ENCODE measurements at places on chromosomes 2 and 18.

- DNase-seq, result no peak
Measured at GRCh38 chr2:61380056-61380881, 90.6 kb downstream of the USP34 start.

- DNase-seq, result no peak
Measured at GRCh38 chr2:120208381-120209353, 14.5 kb downstream of the TMEM185B start.

DNA sequence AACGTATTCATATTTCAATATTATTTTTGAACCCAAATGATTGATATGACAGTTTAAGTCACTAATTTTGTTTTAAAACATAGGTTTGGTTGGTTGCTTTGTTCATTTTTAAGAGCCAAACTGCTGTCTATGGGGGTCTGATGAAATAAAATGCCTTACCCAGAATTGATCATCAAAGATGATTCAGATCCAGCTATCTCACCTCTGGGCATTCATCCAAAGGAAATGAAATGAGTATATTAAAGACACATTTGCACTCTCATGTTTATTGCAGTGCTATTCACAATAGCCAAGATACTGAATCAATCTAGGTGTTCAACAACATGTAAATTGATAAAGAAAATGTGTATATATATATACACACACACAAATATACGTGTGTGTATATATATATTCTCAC, 326.9 kb upstream of the GULP1 start:
- no peak for DNase-seq

DNA sequence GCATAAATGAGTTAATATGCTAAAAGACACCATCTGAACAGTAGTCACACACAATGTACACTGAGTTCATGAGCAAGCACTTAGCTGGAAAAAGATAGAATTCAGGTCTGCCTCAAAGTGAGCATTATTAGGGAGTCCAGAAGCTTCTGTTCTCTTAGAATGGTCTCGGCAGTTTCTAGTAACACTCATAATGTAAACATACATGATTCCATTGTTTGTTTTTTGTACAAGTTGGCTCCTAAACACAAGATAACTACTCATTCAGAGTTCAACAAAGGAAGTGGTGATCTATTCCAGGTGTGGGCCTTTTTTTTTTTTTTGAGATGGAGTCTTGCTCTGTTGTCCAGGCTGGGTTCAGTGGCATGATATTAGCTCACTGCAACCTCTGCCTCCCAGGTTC, 66.2 kb downstream of the ESCO1 start:
- DNase-seq, result no peak

DNA sequence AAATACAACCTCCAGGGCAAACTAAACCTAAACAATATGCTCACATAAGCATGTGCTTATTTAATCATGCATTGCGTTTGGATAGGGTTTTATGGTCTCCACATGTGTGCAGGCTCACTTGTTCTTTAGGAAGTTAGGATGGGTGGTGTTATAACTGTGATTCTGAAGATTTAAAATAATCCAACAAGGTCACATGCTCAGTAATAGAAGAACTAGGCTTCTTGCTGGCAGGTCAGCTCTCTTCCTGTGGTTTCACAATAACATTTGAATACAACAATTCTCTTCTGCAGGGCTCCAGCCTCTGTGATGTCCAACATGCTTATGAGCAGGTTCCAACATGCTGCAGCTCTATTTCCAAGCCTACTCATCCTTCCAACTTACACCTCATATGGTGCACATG, 84.0 kb downstream of the MYL12B start:
- no peak for DNase-seq

- DNase-seq, result no peak
Measured at GRCh38 chr2:237042101-237042500, 43.6 kb upstream of the COPS8 start.

DNA sequence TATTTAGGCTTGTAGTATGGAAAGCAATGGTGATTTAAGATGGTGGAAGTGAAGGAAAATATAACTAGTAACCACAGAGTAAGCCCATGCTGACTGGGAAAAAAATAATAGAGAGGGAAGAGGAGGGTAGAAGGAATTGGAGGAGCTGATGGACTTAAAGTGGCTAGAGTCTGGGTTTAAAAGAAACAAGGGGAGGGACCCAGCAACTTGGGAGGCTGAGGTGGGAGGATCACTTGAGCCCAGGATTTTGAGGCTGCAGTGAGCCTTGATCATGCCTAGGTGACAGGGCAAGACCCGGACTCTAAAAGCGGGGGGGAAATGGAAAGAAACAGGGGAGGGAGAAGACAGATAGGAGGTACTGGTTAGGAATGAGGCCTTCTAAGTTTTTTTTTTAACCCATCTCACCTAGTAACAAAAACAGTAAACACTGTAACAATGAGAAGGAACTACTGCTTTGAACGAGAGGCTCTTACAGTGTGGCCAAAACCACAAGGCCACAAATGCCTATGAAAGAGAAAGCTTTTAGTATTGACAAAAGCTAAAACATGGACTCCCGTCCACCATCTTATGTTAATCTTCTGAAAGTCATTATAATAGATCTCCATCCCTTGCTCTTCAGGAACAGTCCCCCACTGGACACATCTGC, 26.6 kb downstream of the METTL8 start:
- peak; percentile 49 for DNase-seq

GRCh38 chr2:64166212-64166611, 22.0 kb upstream of the PELI1 start:
- DNase-seq, result no peak

DNA sequence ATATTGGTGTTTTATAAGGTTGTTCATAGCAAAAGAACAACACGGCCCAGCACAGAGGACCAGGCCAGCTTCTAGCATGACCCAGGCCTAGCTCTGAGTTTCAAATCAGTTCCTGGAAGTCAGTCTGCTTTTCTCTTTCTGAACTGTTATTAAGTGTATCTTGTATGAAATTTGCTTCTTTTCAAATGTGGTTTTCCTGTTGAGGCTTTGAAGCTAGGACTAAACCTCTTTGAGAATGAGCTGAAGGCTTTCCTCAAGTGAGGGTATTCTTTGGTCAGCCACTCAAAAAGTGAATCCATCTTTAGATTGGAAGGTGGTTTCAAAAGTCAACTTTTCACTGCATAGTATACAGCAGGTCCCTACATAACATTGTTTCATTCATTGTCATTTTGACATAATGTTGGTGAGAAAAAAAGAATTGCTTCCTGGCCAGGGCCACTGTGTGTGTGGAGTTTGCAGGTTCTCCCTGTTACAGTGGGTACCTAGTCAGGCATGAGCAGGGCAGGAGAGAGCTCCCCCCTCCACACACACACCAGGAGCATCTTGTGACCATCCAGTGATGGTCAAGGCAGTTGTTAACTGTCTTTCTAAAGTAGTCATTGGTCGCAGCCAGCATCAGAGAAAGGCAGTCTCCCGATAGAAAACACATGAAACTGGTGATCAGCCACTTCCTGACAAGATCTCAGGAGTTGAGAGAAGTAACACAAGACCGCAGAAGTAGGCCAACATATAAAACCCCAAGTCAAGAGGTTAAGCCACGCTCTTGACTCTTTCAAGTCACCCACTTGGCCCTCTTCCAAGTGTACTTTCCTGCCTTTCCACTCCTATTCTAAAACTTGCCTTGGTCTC, 6.7 kb upstream of the ACAA2 start:
- peak; percentile 17 for DNase-seq

DNA sequence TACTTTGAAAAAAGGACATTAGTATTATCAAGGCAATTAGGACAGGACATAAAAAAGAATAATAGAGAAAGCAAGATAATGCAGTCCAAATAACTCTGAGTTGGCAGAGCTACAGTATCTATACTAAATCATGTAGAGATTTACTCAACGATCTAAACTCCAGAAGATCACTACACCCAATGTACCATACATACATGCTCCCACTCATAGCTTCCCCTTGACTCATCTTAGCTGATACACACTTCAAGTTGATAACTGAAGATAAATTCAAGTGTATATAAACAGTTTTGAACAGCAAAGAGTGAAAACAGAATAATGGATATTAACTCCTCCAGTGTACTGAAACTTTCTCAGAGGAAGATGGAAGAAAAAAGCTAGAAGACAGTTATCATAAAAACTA, 78.5 kb downstream of the SESTD1 start:
- no peak for DNase-seq

GRCh38 chr2:20434588-20435294, 12.1 kb upstream of the RHOB start:
- DNase-seq, result no peak

DNA sequence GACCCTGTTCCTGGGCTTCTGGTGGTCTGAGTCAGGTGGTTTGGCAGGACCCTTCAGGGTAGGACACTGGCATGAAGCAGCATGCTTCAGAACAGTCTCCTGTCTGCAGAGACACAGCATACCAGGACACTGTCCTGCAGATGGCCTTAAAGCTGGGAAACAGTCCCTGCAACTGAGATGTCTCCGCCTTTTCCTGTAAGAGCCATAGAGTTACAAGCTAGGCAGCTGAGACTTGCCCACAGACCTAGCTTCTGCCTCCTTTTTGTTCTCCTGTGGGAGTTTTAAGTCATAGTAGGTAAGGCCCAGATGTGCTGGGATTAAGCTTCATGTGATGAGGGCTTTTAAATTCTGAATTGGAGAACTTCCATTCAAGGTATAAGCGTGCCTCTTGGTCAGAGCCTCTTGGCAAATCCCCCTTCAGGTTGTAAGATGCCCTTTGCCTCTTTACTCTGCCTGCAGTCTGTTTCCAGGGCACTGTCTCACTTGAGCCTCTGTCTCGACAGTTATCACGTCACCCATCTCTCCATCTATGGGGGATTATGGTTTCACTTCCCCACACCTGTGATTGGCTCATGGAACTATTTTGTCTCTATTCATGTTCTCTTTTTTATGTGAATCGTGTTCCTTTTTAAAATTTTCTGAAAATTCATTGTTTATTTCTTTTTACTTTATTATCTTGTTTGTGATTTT, 51.8 kb downstream of the COA5 start:
- DNase-seq, result no peak

- DNase-seq, result no peak
Measured at GRCh38 chr2:121130301-121130850, 154.6 kb downstream of the TFCP2L1 start.

- no peak for DNase-seq
Measured at GRCh38 chr2:237602409-237602808, 11.9 kb upstream of the RAB17 start.

DNA sequence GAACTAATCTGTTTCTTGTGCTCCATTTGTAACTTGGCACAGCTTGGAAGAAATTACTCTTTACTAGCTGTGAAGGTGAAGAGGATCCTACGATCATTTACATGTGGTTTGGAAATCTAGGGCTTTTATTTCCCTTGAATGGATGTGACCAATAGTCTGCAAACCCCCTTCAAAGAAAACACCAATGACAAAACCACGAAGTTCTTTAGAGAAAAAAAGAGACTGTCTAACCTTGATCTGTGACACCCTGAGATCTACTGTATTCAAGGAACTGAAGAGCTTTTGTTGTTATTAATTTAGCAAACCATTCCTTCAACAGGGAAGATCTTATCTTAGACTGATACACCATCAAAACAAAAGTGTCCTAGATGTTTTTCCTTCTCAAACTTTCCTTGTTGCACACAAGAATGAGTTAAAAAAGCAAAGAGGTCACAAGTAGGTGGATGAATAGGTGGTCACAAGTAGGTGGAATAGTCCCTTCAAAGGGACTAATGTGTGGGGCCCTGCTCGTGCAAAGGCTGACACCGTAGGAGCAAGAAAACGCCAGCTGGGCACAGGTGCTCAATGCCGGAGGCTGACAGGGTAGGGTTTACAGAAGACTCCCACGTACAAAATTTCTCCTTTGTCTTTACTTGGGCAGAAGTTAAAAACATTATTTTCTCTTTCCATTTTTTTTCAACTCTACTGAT, 95.6 kb upstream of the ITGB6 start:
- no peak for DNase-seq

GRCh38 chr2:111049792-111050640, 70.7 kb upstream of the BCL2L11 start:
- no peak for DNase-seq

GRCh38 chr2:10919771-10920621, 8.3 kb downstream of the KCNF1 start:
- no peak for DNase-seq

- peak; percentile 88 for DNase-seq
Measured at GRCh38 chr2:216936954-216937357, 77.1 kb upstream of the TNP1 start.
